Urinary bladder (tissue), 4 donors: ENCODE measurements at places on chromosomes 13 and 19. TPM values are rescaled to one million over a fixed set of nuclear protein-coding genes. Genes with fewer than 3 reads are reported as not detected.

Gene POU4F1
- 0.11 TPM for total RNA-seq

- no peak for DNase-seq
These were observed 1.1 kb downstream of the PPP1R12C start for GRCh38 chr19:55116232-55116858.

DNA sequence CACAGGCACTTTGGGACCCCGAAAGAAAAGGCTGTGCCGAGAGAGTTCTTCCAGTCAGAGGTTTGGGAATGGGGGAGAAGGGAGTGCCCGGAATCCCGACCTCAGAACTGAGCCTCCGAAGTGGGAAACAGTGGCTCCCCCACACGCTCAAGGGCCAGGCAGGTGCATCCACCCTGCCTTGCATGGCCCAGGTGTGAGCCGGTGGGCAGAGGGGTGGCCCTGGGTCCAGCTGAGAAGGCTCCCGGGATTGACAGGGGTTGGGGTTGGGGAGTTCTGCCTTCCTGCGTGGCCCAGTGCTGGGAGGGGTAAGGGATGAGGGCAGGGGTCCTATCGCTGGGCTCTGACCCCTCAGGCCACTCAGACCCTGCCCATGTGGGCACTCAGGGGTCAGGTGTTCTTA is 163.5 kb upstream of the TUBA3C start:
- no peak for DNase-seq

DNA sequence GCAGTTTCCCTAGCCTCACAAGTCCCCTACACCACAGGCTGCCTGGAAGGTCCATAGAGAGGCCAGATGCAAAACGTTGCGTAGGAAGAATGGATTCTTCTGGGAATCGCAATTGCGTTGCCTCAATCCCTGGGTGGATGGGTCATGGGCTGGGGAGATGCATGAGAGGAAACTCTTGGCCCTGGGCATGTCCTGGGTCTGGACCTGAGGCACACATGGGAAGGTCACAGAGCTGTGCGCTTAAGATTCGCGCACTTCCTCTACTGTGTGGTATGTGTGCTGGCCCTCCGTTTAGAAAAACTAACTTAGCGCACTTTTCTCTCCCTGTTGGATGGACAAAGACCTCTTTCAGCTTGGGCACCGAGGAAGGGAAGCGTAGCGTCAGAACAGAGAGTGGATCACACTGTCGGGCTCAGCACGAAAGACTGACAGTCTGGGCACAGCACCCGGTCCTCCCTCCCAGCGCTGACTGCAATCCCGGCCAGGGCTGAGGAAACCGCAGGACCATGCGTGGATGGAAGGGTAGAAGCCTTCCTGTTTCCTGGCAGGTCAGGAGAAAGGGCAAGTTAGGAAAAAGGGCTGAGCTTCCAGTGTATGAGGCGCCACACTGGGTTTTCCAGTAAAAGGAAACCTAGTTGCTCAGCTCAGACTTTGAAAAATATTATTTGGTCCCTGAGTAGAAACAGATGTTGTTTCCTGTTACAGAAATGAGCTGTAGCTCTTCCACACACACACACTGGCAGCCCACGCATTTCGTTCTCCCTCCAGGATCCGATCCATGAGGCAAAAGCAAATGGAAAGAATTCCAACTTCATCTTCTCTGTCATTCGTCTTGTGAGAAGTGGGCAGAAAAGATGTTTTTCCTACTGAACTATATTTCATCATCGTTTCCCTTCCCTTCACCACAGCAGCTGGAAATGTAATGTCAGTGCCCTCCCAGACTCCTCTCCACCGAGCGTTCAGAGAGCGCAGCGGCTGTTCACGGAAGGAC is 86.0 kb downstream of the ING1 start:
- peak; percentile 80 for DNase-seq

GRCh38 chr13:27919659-27919933 is 204 bp upstream of the PDX1 start:
- no peak for DNase-seq

- no peak for DNase-seq
These were observed 211.6 kb downstream of the SHISA2 start for GRCh38 chr13:25840261-25840660.
